ENCODE measurements at places on chromosomes 12 and 14. TPM values are rescaled to one million over a fixed set of nuclear protein-coding genes. Genes with fewer than 3 reads are reported as not detected.

The RFLNA gene
- total RNA-seq: 0.13 TPM

The KRT5 gene
- total RNA-seq: 0.65 TPM

The FLRT2 gene
- 531 TPM for total RNA-seq

The RIN3 gene
- 4.5 TPM for total RNA-seq

The KRT79 gene
- total RNA-seq: not detected

The SYNDIG1L gene
- total RNA-seq: not detected

The KRT86 gene
- total RNA-seq: not detected

The TMCC3 gene
- total RNA-seq: 21.7 TPM

The NFATC4 gene
- total RNA-seq: 7.4 TPM

The TULP3 gene
- 15.7 TPM for total RNA-seq

The GPRC5D gene
- not detected for total RNA-seq

The TTC5 gene
- 38.6 TPM for total RNA-seq

The FAM181A gene
- total RNA-seq: not detected

The CCDC196 gene
- not detected for total RNA-seq

The HOXC12 gene
- not detected for total RNA-seq

The CAPS2 gene
- total RNA-seq: 1.0 TPM

The IAPP gene
- total RNA-seq: not detected

The MYF5 gene
- not detected for total RNA-seq

The RCOR1 gene
- total RNA-seq: 21.8 TPM

The GPR162 gene
- total RNA-seq: 1.5 TPM

The CSRP2 gene
- total RNA-seq: 12.3 TPM

The ALG10 gene
- 5.8 TPM for total RNA-seq

The CLEC9A gene
- not detected for total RNA-seq

The SLC6A15 gene
- total RNA-seq: 45.9 TPM

The GAS2L3 gene
- total RNA-seq: 25.3 TPM

All from bladder microvascular endothelial cell (primary cell).